ENCODE measurements at places on chromosomes 3 and 15. TPM values are rescaled to one million over a fixed set of nuclear protein-coding genes. Genes with fewer than 3 reads are reported as not detected.

DNA sequence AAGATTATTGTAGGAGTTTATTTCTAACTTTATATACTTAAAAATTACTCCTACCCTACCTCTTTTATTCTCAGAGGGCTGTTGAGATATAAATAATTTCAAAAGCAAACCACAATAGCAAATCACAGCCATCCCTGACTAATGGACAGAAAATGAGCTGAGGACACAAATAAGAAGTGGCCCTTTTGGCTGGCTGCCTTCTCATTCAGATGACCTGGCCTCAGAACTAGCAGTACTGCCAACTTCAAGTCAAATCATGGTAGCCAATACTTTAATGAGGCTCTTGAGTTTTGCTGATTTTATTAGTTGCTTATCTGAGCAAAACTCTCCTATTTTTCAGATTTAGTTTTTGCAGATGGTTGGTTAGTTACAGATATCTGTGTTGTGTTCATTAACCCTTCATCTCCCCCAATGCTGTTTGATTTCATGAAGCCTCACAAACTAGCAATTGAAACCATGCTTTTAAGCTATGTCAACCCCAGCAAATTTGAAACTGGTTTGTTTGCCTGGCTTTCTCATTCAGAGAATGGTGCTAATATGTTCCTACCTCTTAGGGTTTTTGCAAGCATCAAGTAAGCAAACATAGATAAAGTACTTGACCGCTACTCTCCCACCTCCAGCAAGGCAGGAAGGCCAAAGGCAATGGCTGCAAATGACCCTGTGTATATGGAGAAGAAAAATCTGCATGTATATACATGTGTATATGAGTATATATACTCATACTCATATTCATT, 73.4 kb upstream of the HACD2 start:
- DNase-seq = no peak
- H3K4me3 ChIP-seq = no peak overlapping the region
- H3K27ac ChIP-seq = no peak overlapping the region
- no peaks in the 10 kb centered on the region for H3K4me1 ChIP-seq
- no peaks in the 10 kb centered on the region for H3K36me3 ChIP-seq

The DGKG gene
- not detected for total RNA-seq

The SLC25A36 gene
- total RNA-seq = 31.9 TPM

DNA sequence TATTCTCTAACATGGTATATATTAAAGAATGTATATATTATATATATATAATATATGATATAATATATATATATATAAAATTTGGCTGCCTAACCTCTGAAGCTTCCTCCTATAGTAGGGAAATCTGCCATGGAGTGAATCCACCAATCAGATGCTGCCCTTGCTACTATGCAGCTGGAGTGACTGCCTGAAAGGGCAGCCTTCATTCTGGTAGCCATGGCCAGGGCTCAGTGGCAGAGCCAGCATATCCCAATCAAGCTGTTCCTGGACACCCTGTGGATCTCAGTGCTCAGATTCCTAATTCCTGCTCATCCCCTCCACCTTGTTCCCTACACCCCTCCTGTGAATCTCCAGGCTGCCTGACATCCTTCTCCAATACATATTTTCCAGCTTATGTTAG, 2.2 kb upstream of the SH3GL3 start:
- H3K27me3 ChIP-seq = peaks cover 41% of the 10 kb centered on the region
- H3K27ac ChIP-seq = no peak overlapping the region
- H3K4me3 ChIP-seq = no peak overlapping the region
- DNase-seq = no peak

DNA sequence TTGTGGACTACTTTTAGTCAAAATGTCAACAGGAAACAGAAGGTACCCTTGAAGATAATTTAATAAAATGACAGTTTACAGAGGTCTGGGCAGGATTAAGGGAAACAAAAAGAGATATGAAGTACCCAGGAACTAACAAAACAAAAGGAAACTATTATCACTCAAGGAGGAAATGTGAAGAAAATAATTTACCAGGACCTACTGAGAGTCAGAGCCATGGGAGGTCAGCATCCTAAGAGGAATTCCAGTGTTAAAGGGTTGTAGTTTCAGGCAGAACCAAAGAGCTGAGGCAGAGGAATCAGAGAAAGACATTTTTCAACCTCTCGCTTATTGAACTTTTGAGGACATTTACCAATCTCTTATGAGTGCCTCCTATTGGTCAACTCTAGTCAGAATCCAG, 408.9 kb upstream of the CBLB start:
- no peaks in the 10 kb centered on the region for H3K27me3 ChIP-seq
- no peak for DNase-seq
- no peak overlapping the region for H3K4me3 ChIP-seq
- peaks cover 3% of the 10 kb centered on the region for H3K36me3 ChIP-seq
- peaks cover 14% of the 10 kb centered on the region for H3K4me1 ChIP-seq

GRCh38 chr3:101379658-101380376, 59.4 kb upstream of the IMPG2 start:
- H3K27me3 ChIP-seq = no peaks in the 10 kb centered on the region
- peak overlapping the region; percentile 31 for H3K4me3 ChIP-seq
- DNase-seq = peak; percentile 15
- H3K36me3 ChIP-seq = peaks cover 18% of the 10 kb centered on the region
- peaks cover 33% of the 10 kb centered on the region for H3K4me1 ChIP-seq

- peaks cover 11% of the 10 kb centered on the region for H3K36me3 ChIP-seq
- peaks cover 72% of the 10 kb centered on the region for H3K4me1 ChIP-seq
- DNase-seq = peak; percentile 49
- peaks cover 33% of the 10 kb centered on the region for H3K27me3 ChIP-seq
Measured at GRCh38 chr3:46370839-46371518, at the start of gene CCR5. TSS of gene CCR5 (plus strand) at chr3:46370946. CDS start at chr3:46372903, 1,957 bp downstream.

The TERC gene
- 1.8 TPM for total RNA-seq

DNA sequence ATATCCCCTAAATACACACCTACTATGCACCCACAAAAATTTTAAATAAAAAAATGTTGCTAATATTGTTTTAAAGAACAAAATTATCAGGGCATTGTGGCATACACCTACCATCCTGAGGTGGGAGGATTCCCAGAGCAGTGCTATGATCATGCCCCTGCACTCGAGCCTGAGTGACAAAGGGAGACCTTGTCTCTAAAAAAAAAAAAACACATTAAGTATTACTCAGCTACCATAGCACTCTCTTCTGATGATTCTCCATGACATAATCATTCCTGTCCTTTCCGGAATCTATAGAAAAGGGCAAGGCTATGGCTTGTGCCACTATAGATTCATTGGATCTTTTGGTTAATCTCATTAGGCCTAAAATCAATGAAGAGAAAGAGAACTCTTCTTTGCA, 77.4 kb downstream of the ACAP2 start:
- H3K27ac ChIP-seq = no peak overlapping the region
- no peaks in the 10 kb centered on the region for H3K27me3 ChIP-seq
- DNase-seq = no peak
- peaks cover 47% of the 10 kb centered on the region for H3K36me3 ChIP-seq

DNA sequence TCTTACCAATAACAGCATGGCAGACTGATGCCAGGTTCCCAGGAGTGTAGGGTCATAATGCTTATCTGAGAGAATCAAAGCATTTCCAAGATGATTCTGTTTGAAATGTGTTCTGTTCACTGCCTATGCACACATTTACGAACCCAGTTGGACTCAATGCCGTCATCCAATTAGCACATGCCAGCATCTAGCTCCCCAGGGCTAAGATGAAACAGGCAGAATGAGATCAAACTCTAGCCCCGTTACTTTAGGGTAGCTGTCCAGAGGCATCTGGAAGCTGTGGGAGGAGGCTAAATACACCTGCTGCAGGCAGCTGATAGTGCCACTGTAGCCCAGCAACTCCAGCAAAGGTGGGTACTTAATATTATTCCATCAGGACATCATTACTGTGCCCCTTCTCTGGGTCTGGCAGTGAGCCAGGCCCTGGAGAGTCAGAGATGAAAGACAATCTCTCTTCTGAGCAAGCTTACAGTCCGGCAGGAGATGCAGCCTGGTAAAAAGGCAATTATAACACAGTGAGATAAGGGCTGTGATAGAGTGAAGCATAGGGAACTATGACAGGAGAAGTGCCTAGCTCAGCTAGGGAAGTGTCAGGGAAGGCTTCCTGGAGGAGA, 156.4 kb upstream of the PPP2R3A start:
- DNase-seq = no peak
- no peak overlapping the region for H3K4me3 ChIP-seq
- no peak overlapping the region for H3K27ac ChIP-seq

DNA sequence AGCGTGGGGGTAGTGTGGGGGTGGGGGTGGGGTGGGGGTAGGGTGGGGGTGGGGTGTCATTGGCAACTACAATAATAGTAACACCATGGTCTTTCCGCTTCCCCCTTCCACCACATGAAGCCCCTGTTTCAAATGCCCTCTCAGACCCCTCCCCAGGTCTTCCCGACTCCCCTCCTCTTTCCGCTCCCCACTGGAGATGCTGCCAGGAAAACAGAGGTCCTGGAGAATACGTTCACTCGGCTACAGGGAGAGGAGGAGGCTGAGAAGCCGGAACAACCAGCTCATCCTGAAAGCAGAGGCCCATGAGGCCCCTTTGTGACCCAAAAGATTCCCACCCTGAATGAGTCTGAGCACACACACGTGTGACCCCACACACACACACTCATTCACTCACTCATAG, 75.4 kb downstream of the CPN2 start:
- no peak overlapping the region for H3K4me3 ChIP-seq
- no peak for DNase-seq
- peak overlapping the region; percentile 36 for H3K27ac ChIP-seq
- peaks cover 4% of the 10 kb centered on the region for H3K27me3 ChIP-seq
- peaks cover 7% of the 10 kb centered on the region for H3K4me1 ChIP-seq

DNA sequence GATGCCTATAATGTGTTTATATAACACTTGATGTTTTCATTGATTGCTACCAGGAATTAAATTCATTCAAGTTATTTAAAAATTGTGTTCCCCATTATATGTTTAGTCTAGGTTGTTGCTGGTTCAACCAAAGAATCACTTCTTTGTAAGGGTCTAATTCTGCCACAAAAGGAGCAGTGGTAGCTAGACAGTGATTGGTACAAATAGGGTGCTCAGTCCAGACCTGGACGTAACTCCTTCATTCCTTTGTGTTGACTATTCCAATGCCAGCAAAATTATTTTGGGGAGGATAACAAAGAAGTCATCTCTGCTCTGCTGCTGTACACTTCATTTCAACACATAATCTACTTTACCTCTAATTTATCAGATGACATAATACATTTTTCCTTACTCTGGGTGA, 1.2 kb downstream of the CHMP2B start:
- peaks cover 7% of the 10 kb centered on the region for H3K36me3 ChIP-seq
- H3K27ac ChIP-seq = no peak overlapping the region
- H3K4me3 ChIP-seq = peak overlapping the region; percentile 94
- no peak for DNase-seq
- H3K27me3 ChIP-seq = peaks cover 16% of the 10 kb centered on the region

DNA sequence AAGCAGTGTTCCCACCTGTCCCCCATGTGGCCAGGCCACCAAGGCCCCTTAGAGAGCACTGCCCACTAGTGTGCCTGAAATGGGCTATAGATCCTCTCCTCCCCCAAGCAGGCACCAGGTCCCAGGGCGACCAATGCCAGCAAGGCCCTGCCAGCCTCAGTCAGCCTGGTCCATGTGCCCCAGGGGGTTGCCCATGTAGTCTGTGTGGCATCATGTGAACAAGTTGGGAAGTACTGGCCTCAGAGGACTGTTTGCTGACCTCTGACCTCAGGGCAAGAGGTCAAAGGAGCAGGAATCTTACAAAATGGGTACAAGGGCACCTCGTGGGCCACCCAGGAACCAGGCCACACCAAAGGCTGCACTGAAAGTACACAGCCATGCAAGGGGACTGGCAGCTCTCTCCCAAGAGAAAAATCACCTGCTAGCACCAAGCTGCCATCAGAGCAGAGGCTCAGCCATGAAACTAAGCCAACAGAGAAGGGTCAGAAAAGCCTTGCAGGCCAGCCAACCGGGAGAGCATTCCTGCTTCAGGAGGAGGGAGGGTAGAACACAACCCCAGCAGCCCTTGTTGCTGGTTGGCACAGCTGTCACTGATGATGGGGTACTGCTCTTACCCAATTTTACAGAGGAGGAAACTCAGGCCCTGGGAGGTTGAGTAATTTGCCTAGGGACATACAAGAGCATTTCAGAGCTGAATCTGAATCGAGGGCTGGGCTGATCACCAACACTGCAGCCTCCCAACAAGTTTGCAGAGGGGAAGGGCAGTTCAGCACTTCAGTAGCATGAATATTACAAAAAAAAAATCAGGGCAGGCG, 5.2 kb upstream of the FURIN start:
- H3K36me3 ChIP-seq = no peaks in the 10 kb centered on the region
- H3K27me3 ChIP-seq = no peaks in the 10 kb centered on the region
- peaks cover 52% of the 10 kb centered on the region for H3K4me1 ChIP-seq
- H3K27ac ChIP-seq = peak overlapping the region; percentile 47
- H3K4me3 ChIP-seq = no peak overlapping the region

The PLA2G4E gene
- not detected for total RNA-seq

GRCh38 chr3:151890721-151891141, 17.3 kb downstream of the SUCNR1 start:
- no peak overlapping the region for H3K4me3 ChIP-seq
- H3K36me3 ChIP-seq = no peaks in the 10 kb centered on the region
- H3K27ac ChIP-seq = no peak overlapping the region
- no peak for DNase-seq
- H3K4me1 ChIP-seq = peaks cover 22% of the 10 kb centered on the region
- H3K27me3 ChIP-seq = no peaks in the 10 kb centered on the region

The GABRG3 gene
- not detected for total RNA-seq

- DNase-seq = peak; percentile 6
- peaks cover 4% of the 10 kb centered on the region for H3K27me3 ChIP-seq
- peaks cover 22% of the 10 kb centered on the region for H3K36me3 ChIP-seq
- H3K27ac ChIP-seq = peak overlapping the region; percentile 74
- peak overlapping the region; percentile 69 for H3K4me3 ChIP-seq
Measured at GRCh38 chr3:170355738-170356595, 1.5 kb upstream of the SKIL start.

The CADM2 gene
- total RNA-seq = not detected

DNA sequence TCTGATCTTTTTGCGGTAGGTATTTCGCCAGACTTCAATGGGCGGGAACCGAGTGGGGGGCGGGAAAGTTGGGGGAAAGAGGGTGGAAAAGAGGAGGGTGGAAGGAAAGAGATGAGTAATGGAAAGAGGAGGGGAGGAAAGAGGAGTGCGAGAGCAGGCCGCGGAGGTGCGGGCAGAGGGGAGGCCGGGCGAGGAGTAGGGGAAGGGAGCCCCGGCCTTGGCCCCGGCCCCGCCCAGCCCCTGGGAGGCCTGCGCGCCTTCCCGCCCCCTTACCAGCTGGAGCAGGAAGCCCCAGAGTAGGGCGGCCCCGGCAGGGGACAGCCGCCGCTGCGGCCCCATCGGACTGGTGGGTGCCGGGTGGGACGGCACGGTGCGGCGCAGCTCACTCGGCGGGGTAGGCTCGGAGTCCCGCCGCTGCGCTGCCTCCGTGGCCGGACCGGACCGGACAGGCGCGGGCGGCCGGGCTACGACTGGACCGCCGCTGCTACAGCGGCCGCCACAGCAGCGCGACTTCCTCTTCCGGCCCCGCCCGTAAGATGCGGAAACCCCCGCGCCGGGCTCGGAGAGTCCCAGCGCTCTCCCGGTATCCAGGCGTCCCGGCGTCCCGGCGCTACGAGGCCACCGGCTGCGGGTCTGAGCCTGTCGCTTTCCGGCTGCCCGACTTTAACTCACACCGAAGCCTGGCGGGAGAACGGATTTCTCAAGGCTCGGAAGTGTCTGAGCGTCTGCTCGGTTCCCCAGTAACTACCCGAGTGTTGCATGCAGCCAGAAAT, at the start of gene SPPL2A:
Gene SPPL2A, minus strand, starts transcription at position 512 of the 773 bp plus-strand sequence. Its CDS starts 173 bp downstream, at position 339.
- peaks cover 49% of the 10 kb centered on the region for H3K4me1 ChIP-seq
- DNase-seq = peak; percentile 88
- peak within 1 kb of the TSS; percentile 89 for H3K4me3 ChIP-seq
- no peaks in the 10 kb centered on the region for H3K27me3 ChIP-seq
- H3K36me3 ChIP-seq = peaks cover 18% of the 10 kb centered on the region

The COL8A1 gene
- total RNA-seq = not detected

GRCh38 chr3:123337948-123338619, 110.8 kb downstream of the ADCY5 start:
- H3K4me3 ChIP-seq = no peak overlapping the region
- peaks cover 8% of the 10 kb centered on the region for H3K4me1 ChIP-seq
- no peak for DNase-seq
- H3K27ac ChIP-seq = no peak overlapping the region

Data from activated CD4-positive, alpha-beta T cell treated with anti-CD3 and anti-CD28 coated beads, Interleukin-2, amount 10 ng/mL, durations not matched to agents 7 days and 5 days (primary cell).